Hematopoietic multipotent progenitor cell treated with erythropoietin and hydrocortisone succinate and interleukin-3 and kit ligand, for 15 days (in vitro differentiated cells): ENCODE measurements at places on chromosomes 11 and 22.
A peak's percentile ranks its signal among the peaks of the same experiment; 100 is the strongest.

GRCh38 chr11:83744620-83745192, 458.5 kb upstream of the CCDC90B start:
- no peak for DNase-seq

- DNase-seq, result no peak
Observed at GRCh38 chr11:112478806-112479205, 218.1 kb upstream of the PLET1 start.

DNA sequence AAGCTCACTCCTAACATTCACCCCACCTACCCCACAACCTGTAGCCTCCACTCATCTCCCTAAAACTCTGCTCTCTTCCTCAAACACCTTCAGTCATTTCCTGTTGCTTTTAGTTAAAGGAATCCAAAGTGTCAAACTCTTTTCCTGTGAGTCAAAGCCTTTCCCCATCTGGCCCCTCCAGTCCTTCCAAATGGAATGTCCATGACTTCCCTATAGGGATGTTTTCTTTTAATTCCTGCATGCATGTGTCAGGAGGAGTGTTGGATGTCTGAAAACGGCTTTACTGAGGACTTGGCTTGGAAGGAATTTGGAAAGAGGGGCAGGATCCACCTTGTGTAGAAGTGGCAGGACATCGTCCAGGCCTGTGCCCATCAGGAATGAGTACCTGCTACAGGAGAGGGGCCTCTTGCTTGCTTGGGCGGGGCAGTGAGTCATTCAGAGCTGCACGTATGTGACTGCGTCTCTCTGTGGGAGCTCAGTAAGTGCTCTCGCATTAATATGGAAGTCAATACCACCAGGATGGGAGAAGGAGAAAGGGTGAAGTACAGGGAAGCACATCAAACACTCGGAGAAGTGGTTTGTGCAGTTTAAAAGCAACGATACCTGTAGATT, 491.9 kb downstream of the OPCML start:
- no peak for DNase-seq

DNA sequence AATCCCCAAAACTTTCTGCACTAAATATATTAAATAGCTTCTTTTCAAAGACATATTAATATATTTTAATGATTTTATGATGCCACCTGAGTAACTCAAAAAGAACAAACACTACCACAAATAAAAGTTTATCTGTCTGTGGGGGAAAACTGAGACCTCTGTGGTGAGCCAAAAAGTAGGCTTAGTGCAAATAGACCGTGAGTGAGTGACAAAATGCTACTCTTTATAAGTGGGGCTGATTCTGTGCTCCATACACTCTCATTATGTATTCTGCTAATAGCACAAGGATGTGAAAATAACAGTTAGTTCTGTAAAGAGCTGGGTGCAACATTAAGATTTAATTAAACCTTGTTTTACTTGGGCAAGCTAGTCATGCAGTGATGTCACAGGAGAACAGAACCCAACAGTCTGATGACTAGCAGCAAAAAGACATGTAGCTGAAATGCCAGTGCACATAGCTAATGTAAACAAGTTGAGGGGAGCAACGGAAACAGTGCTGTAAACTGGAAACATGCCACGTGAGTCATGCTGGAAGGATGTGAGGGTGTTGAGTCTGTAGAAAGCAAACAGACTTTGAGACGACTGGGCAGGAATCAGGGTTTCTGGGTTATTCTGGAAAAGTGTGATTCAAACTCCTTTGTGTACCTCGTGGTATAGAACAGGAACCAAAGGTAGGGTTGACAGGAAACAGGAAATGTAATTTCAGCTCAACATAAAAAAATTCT, 1130.4 kb downstream of the LRRC4C start:
- no peak for DNase-seq

DNA sequence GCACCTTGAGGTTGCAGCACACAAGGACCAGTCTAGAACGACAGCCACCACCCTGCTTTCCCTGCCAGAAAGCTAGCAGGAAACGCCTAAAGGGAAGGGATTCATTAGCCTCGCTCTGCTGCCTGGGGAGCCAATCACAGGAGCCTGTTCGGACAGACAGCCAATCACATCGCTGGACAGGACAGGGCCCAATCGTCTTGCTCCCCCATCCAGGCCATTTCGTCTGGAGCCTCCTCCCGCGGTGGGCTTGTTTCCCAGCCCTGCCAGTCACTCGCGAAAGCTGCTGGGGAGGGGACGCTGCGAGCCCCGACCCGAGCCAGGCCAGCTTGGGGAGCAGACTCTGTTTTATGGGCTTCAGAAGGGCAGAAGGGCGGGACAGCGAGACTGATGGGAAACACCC, 79.8 kb upstream of the NCAM1 start:
- DNase-seq, result no peak

- DNase-seq, result no peak
Observed at GRCh38 chr22:41909310-41910049, 5.4 kb downstream of the SHISA8 start.

- DNase-seq, result no peak
Observed at GRCh38 chr11:119681361-119681910, 47.6 kb downstream of the NECTIN1 start.

DNA sequence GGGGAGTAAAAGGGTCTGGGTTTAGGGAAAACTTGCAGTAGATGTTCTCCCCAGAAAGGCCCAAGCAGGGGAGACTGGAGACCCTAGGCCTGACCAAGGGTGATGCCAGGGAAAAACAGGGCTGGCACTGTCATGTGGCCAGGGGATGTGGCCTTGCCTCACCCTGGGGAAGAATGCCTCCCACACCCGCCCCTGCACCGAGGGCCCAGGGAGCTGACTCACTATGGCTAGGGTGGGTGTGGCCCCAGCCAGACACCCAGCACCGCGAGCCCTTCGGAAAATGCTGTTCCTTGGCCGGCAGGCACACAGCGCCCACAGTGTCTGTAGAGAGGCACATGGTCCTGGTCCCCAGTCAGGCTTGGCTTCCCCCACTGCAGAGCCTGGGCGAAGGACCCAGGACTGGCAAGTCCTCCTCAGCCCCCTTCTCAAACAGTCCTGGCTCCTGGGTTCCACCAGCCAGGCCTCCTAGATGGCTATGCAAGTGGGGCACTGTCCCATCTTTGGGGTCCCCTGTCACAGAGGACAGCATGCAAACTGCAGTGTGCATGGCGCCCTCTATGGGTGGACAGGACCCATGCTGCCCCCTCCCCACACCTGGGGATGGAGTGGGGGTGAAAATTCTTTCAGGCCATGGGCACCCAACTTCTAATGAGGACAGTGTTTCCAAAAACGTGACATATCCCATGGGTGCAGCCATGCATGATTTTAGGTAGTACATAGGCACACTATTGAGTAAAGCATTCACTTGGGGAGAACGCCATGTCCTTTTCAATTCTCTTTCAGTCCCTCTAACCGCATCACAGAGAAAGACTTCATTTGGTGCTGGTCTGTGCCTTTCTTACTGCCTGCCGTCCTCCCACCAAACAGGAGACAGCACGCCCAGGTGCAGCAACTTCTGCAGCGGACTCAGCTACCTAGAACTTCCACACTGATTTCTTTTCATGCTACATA, 15.2 kb downstream of the TMPRSS5 start:
- peak; percentile 87 for DNase-seq

GRCh38 chr22:42300259-42301076, 30.0 kb upstream of the TCF20 start:
- DNase-seq, result no peak

- DNase-seq, result no peak
Observed at GRCh38 chr11:113526521-113526920, 51.3 kb upstream of the DRD2 start.

GRCh38 chr11:110614031-110614430, 98.2 kb downstream of the ARHGAP20 start:
- DNase-seq, result no peak

DNA sequence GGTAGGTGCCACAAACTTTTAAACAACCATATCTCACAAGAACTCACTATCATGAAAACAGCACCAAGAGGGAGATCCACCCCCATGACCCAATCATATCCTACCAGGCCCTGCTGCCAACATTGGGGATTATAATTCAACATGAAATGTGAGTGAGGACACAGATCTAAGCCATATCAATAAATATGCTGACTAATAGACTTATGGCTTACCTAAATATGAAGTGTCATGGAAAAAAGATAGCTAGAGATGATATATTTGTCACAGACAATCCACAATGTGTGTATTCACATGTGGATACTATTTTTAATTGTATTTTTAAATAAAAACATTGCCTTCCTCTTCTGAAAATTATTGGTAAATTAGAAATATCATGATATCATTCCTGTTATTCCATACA, 38.2 kb upstream of the RAB38 start:
- no peak for DNase-seq

GRCh38 chr11:99257131-99257530, 236.4 kb downstream of the CNTN5 start:
- DNase-seq, result no peak

DNA sequence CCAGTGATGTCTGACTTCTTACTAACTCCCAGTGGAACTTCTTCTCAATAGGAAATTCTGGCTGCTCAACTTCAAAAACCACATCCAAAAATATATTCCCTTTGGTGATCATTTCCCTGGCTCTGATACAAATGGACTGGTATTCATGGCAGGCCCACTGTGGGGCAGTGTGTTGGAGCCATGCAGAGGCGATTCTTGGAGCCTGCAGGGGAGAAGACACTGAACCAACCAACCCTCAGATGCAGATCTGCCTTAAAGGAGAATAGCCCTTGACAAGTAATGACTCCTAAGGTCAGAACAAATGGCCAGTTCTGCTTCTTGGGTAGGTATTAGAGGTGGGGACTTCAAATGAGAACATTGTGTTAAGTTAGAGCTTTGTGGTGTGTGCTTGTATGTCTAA, 12.2 kb downstream of the OR4D9 start:
- no peak for DNase-seq

DNA sequence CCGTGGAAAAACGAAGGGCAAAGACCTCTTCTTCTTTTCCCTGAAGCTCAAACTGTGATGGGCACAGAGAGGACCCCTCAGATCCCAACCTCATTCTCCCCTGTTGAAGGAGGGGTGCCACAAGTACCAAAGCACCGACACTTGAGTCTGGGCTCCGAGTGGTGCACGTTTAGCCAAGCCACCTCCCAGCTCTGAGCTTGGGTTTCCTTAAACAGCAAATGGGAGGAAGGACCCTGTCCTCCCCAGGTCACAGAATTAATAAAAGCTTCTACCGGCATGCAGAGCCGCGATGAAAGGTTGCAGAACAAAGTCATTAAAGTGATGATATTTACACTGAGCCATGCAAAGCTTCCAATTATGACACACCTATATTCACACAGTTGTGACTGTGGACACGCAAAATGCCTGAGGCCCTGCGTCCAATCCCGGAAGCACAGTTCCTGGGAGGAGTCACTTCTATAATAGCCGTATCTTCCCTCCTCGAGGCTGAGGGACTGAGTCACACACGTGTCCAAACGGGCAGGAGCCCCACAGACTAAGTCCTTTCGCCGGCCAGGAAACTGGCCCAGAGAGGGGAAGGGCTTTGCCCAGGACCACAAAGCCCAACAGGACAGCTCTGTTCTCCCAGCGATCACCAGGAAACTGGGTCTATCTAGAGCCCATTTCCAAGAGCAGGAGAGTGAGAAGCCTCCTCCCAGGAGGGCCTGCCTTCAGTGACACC, 922 bp upstream of the CSNK1E start:
- DNase-seq, result peak; percentile 53

DNA sequence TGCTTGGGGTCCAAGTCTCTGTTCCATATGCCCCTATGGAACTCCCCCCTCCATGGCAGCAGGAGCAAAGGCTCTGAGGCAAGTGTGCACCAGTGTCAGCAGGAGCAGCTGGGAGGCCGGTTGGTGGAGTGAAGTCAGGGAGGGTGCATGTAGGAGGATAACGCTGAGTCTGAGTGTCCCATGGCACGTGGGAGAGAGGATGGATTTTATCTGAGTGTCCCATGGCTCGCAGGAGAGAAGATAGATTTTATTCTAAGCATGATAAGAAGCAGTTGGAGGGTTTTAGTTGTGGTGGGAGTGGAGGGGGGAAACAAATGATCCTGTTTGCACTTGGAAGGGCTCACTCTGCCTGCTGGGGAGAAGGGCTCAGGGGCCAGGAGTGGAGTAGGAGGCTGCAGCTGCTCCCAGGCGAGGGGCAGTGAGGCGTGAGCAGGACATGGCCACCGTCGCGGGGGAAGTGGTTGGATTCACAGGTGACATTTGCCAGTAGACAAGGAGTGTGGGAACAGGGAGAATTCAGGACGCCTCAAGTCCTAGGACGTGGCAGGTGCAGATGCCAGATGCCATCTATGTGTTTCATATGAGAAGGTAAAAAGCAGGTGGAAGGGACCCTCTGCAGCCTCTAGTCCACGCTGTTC, 33.6 kb upstream of the PARVG start:
- no peak for DNase-seq

GRCh38 chr11:95108671-95109551, 19.3 kb downstream of the ENDOD1 start:
- DNase-seq, result peak; percentile 53

DNA sequence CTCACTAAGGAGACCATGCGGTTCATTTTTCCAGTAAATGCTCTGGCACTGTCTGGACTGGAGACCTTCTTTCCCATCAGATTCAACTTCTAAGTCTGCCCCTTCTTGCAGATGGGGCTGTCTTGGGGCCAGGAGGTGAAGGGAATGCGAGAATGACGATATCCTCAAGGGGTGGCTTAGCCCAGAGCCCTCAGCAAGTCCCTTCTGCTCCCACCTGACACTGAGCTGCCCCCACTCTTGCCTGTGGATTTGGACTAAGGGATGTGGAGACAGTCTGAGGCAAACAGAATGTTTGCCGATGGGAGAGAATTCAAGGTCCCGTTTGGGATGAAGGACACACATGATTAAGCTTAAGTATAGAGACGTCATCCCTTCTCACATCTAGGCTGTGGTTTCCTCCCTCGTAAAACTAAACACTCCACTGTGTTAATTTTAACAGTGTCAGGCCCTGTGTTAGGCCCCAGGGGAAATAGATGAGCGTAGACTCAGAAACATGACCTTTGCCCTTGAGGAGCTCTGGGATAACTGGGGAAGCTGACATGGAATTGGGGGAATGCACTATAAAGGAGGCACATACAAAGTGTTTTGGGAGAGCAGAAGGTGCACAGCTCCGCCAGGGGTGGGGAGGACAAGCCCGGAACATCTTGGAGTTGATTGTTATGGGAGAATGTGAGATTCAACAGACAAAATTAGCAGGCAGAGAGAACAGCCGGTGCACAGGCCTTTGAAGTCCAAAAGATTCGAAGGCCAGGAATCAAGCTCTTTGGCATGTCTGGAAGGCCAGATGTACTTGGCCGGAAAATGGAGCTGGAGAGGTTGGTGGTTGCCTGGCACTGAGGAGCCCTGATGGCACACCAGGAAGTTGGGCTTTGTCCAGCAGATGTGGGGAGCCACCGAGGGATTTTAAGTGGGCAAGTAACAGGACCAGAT, 71.6 kb downstream of the ST3GAL4 start:
- DNase-seq, result no peak

DNA sequence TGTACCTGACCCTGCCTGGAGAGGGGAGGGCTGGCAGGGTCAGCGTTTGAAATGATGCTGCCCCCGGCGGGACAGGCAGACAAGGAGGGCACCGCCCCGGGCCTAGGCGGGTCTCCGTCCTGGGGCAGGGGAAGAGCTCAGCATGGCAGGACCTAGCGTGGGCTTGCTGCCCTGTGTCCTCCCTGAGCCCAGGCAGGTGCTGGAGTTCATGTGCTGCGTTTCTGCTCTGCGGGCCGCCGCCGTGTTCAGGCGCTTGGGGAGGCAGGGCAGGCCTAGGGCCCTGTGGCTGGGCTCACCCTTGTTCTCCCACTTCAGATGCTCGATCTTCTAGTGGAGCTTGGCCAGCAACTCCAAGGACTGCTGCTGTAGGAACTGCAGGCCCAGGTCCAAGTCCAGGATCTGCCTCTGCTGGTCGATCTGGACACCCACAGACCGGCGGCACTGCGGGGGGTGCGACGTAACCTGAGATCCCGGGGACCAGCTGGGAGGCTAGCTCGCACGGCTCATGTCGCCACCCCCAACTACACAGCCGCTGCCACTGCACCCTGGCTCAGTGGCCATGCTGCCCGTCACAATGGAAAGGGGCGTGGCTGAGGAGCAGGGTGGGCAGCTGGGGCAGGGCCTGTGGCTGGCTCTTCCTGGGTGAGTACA, 84.4 kb downstream of the MED15 start:
- DNase-seq, result no peak
